ENCODE measurements at places on chromosomes 12 and 14.

- DNase-seq, result peak; percentile 90
Observed at GRCh38 chr12:122878780-122879612, 16.9 kb downstream of the VPS37B start.

GRCh38 chr14:25049093-25049567, 817 bp downstream of the STXBP6 start:
- no peak for DNase-seq

DNA sequence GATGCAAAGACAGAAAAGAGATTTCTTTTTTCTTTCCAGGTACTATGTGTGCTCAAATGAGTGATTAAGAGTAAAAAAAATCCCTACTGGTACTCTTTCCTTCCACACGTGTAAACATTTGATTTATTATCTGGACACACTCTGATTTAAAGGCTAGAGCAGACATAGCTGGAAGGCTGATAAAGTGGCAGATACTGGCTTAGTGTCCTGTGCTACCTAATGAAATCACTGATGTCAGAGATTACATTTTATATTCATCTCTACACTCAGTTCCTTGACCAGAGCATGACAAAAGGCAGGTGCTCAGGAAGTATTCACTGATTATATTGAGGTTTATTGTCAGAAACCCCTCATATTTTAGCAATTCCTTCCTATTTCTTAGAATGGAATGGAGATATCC, 136.6 kb upstream of the SLC38A2 start:
- no peak for DNase-seq

- DNase-seq, result no peak
Observed at GRCh38 chr14:78135450-78135891, 34.7 kb upstream of the NRXN3 start.

DNA sequence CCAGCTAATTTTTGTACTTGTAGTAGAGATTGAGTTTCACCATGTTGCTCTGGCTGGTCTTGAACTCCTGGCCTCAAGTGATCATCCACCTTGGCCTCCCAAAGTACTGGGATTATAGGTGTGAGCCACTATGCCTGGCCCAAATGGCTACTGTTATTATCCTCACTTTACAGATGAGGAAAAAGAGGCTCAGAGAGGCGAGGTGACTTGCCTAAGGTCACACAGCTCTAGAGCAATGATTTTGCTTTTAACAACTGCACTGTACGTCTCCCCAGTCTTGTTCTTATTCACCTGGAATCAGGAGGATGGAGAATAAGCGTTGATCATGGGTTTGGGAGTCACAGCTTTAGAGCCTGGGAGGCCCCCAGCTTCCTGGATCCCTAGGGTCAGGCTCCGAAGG, 69.8 kb upstream of the NCOR2 start:
- no peak for DNase-seq

DNA sequence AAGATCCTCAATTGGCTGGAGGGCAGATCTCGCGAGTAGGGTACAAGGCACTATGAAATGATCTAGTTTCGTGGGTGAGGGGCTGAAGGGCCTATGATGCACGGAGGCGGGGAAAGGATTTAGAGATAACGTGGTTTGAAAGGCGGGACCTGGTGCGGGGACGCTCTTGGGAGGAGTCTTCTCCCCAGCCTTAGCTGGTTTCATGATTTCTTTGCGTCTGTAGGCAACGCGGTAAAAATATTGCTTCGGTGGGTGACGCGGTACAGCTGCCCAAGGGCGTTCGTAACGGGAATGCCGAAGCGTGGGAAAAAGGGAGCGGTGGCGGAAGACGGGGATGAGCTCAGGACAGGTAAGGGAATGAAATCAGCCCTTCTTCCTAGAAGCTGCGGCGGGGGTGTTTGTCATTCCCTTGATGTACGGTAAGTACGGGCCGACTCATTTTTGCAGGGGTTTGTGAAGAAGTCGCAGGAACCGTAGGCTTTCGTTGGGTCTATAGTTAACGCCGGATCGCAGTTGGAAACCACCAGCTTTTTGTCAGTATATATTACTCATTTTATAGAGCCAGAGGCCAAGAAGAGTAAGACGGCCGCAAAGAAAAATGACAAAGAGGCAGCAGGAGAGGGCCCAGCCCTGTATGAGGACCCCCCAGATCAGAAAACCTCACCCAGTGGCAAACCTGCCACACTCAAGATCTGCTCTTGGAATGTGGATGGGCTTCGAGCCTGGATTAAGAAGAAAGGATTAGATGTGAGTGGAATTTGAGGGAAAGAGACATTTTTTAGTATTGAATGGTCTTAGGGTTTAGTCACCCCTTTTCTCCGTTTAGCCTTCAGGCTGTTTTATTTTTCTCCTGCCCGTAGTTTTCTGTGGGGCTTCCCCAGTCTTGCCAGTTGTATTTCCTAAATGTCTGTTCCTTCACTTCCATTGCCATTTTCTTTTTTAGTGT, 602 bp downstream of the APEX1 start:
- DNase-seq, result no peak

Measured in myocyte (in vitro differentiated cells).